ENCODE measurements at places on chromosomes 3 and 15. TPM values are rescaled to one million over a fixed set of nuclear protein-coding genes. Genes with fewer than 3 reads are reported as not detected.

GRCh38 chr3:181629029-181629428, 82.7 kb upstream of the SOX2 start:
- peak; percentile 23 for DNase-seq

DNA sequence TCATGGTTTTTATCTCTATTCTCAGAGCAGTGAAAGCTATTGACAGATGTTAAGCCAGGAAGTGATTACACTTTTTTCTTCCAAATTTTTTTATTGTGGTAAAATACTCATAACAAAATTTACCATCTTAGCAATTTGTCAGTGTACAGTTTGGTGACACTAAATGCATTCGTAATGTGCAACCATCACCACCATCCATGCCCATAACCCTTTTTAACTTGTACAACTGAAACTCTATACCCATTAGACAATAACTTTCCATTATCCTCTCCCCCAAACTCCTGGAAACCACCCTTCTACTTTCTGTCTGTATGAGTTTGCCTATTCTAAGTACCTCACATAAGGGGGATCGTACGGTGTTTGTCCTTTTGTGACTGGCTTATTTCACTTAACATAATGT, 15.1 kb upstream of the POMGNT2 start:
- DNase-seq: no peak

GRCh38 chr3:99635348-99635747, 3.0 kb upstream of the COL8A1 start:
- no peak for DNase-seq

GRCh38 chr3:118734664-118735063, 300.0 kb downstream of the IGSF11 start:
- no peak for DNase-seq

DNA sequence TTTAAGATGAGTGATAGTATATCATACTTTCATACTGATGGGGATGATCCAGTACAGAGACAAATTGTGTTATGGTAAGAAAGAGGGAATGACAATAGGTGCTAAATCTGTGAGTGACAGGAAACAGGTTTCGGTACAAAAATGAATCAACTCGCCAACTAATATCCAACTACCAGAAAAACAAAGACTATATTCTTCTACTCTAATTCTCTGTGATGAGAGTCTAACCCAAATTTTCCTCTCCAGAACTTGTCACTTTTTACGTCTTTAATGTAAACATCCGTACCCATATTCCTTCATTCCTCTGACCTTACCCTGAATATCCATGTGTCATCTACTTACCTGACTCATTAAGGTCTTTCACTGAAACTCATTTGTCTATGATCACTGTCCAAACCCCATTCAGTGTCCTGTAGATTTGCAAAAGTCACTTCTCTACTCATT, 39.6 kb downstream of the SCAPER start:
- no peak for DNase-seq

GRCh38 chr15:31560643-31561042, 234.0 kb downstream of the KLF13 start:
- DNase-seq: no peak

Gene GABRR3
- total RNA-seq: not detected

Gene CYP11A1
- total RNA-seq: not detected

DNA sequence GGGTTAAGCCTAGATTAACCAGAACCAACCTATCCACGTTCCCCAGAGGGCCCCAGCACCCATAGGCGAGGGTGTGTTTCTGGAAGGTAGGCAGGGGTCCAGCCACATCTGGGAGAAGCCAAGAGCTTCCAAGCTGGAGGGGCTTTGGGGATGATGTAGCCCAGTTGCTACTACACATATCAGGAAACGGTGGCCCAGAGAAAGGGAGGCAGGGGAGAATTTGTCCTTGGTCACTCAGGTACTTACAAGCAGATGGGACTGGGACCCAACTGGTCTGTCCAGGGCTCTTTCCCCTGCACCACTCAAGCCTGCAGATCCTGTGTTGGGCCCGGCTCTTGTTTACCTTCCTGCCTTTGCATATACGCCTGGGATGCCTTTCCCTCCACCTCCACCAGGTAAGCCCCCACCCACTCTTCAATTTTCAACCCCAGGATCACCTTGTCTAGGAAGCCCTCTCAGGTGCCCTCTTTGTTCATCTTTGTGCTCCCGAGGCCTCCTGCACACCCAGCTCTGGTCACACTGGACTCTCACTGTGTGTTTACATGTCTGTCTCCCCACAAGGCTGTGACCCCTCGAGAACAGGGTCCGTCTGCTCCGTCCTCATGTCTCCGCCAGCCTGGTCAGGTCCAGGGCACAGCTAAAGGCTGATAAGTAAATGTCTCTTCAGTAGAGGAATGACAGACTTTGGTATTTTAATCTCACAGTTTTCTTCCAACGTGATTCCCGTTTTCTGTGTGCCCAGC, 204.4 kb upstream of the LINGO1 start:
- DNase-seq: no peak

Gene TMEM44
- 13.2 TPM for total RNA-seq

GRCh38 chr3:183158551-183159006, 4.0 kb downstream of the LAMP3 start:
- peak; percentile 74 for DNase-seq

DNA sequence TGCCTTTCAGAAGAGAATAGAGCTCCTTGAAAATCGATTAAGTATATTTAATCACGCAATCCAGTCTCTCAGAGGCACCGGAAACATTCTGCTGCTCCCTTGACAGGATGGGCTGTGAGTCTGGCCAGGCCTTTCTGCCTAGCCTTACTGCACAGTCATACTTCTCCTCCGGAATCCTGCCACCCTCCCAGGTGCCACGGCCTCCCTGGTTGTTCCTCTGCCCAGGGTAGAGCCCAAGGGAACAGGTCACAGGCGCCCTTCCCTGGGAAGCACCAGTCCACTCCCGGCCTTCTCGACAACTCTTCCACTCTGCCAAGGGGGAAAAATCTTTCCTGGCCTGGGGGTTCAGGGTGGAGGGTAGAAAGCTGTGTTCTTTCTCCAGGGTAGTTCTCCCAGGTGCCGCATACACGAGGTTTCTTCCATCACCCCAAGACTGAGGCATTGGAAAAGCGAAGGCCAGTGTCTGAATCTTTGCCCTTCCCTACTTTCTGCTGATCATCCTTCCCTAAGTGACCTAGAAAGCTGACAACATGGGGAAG, 17.4 kb upstream of the SYNM start:
- no peak for DNase-seq

Gene SYNPR
- total RNA-seq: not detected

DNA sequence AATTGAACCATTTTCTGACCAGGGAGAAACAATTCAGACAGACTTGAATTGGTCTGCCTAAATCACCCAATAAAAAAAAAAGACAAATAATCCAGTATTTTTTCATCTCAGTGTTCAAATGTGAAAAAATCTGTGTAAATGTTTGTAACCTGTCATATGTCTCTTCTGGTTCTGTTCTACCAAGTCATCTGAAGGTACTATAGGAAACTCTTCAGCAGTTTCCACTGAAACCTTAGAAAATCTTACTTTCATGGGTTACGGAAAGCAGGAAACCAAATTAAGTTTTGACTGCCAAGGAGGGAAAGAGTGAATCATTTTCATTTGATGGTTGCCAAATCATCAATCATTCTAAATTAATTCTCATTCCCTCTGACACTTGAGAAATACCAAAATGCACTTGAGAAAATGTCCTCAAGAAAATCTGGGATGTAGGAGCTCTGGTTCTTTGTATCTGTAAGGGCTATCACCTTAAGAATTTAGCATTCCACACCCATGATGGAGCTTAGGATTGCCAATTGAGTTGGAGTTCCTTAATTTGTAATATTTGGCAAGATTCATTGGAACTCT, 278.2 kb upstream of the KCNH8 start:
- peak; percentile 49 for DNase-seq

DNA sequence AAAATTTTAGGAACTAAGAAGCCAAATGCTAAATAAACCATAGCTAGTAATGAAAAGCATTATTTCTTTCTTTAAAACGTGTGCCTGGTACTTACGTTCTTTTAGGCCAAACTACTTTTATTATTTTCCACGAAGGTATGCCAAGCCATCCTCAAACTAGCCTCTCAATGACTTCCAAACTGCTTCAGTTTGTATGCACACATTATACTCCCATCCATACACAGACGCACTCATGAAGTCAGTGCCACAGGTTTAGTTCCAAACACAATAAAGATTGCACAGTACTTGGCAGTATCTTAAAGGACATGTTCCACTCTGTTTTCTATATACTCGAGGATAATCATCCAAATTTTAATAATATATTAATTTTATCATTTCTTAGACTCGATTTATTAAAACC, 609.2 kb upstream of the ZNF385D start:
- no peak for DNase-seq

DNA sequence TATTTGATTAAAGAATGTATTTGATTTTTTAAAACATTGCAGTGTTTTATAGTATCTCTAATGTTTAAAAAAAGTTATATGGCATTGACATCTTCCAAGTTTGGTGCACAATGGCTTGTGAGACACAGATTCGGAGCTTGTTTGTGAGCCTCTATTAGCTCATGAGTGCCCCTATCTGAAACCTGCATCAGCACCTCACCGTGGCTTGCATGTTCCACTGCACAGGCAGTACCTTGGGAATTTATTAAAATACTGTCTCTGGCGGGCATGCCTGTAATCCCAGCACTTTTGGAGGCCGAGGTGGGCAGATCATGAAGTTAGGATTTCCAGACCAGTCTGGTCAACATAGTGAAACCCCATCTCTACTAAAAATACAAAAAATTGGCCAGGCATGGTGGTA, 6.8 kb upstream of the RTP2 start:
- DNase-seq: no peak

DNA sequence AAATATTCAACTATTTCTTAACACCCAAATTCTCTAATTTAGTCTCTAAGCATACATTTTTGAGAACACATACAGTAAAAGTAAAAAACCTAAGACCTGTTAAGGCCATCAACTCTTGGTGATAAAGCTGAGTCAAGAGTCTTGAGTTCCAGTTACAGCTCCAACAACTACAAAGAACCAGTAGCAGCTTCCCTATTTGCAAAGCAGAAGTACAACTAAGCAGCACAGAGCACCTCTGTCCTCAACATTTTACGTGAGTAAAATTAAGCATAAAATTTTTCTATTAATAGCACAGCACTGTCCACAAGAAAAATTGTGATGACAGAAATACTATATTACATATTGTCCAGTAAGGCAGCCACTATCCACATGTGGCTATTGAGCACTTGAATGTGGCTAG, 4.4 kb downstream of the PCOLCE2 start:
- DNase-seq: no peak

Gene ZIC1
- not detected for total RNA-seq

Gene TIMP4
- not detected for total RNA-seq

Gene SLC9C1
- total RNA-seq: not detected

- no peak for DNase-seq
Observed at GRCh38 chr3:177037241-177037640, 160.0 kb downstream of the TBL1XR1 start.

Gene CD86
- total RNA-seq: not detected

DNA sequence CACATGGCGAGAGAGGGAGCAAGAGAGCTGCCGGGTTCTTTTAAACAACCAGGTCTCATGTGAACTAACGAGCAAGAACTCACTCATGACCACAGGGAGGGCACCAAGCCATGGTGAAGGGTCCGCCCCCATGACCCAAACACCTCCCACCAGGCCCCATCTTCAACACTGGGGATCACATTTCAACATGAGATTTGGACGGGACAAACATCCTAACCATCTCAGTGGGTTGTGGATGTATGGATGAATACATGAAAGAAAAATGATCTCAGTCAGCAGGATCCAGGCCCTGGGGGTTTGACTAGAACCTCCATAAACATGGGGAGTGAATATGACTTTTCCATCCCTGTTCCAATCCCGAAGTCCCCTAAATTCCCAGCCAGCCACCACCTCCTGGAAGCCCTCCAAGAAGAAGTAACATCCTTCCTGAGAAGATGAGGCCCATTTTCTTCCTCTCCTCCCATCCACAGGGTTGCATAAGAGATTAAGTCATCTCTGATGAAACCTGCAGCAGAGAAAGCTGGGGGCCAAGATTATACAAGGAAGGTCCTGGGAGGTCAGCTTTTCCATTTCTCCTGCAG, 9.5 kb downstream of the CAV3 start:
- peak; percentile 83 for DNase-seq

DNA sequence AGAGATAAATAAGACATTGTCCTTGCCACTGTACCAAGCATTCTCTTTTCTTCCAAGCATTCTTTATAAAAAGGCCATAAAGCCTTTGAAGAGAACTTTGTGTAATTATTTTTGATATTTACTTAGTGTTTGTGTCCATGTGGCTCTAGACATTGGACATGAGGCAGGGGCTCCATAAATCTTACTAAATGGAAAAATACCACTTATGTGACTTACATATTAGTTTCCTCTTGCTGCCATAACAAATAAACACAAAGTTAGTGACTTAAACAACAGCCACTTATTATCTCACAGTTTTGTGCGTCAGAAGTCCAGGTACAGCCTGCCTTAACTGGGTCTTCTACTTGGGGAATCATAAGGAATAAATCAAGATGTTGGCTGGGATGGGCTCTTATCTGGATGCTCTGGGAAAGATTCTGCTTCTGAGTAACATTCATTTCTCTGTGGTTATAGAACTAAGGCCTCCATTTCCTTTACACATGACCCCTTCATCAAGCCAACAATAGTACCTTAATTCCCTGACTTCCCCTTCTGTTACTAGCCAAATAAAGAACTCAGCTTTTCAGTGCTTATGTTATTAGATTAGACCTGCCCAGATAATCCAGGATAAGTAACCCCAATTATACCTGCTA, 59.9 kb upstream of the COL8A1 start:
- no peak for DNase-seq

DNA sequence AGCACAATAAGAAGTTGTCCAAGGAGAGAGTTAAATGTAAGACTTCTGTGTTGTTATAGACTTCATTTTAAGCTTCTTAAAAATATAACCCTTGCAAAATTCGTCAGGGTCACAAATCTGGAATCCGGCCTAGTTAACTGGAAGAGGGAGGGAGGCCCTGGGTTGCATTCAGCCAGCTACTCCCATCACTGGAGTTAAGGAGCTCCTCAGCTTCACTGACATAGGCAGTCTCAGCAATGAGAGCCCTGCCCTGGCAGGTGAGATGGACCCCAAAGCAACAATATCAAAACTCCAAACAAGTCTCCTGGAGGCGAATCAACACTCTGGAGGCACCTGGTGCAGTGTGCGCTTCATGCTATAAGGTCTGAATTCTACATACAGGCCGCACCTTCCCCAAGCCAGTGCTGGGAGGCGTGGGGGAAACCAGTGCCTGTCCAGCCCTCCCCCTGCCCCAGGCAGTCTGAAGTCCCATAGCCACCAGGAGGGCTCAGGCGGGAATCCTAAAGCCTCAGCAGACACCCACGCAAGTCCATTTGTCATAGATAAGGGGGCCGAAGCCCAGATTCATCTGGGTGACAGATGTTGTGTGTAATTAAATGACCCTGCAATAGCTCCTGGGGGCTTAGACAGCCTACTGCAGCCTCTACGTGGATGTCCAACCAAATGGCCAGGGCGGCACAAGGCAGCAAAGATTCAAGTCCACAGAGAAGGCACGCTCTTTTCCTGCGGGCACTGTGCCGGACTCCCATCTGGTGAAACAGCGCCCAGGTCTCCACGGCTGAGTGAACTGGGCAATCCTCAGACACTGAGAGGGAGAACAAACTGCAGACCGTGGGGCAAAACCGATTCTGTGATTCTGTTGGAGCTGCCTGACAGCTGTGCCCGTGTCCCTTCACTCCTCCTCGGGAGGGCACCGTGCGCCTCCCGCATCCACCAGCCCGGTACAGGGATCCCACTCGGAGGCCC, 64.9 kb downstream of the ATP10A start:
- DNase-seq: no peak

- no peak for DNase-seq
Observed at GRCh38 chr15:62979252-62979651, 63.3 kb upstream of the TPM1 start.

Gene HDAC11
- total RNA-seq: 8.7 TPM
